ENCODE measurements at places on chromosomes 1 and 21.

DNA sequence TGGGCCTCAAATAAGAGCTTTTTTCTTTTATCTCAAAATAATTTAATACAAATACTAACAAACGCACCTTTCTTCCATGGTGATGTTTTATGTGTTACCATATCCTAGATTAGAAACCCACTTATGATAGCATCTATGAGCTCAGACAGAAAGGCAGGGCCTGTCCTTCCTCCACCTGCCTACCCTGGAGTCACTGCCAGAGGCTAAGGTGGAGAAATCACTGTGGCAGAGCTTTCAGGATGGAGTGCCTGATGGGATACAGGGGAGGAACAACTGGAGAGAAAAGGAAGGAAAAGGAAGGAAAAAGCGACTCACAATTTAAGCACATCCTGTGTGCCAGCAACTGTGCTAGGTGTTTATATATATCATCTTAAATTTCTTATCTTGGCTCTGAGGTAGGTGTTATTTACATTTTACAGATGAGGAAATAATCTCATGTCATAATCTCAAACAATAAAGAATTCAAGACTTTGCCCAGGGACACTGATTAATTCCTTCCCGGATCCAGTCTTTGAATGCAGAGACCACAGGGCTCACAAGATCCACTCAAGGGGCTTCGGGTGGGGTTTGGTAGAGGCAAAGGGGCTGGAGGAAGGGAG is 45.4 kb downstream of the RCAN1 start:
- no peak for DNase-seq

GRCh38 chr1:158516966-158517365 is 37.2 kb downstream of the OR6Y1 start:
- no peak for DNase-seq

- DNase-seq, result no peak
Observed at GRCh38 chr1:96887501-96887900, 165.9 kb downstream of the PTBP2 start.

GRCh38 chr1:107124694-107125093 is 16.1 kb upstream of the NTNG1 start:
- no peak for DNase-seq

- no peak for DNase-seq
Observed at GRCh38 chr1:114927401-114927800, 72.7 kb downstream of the SYCP1 start.

DNA sequence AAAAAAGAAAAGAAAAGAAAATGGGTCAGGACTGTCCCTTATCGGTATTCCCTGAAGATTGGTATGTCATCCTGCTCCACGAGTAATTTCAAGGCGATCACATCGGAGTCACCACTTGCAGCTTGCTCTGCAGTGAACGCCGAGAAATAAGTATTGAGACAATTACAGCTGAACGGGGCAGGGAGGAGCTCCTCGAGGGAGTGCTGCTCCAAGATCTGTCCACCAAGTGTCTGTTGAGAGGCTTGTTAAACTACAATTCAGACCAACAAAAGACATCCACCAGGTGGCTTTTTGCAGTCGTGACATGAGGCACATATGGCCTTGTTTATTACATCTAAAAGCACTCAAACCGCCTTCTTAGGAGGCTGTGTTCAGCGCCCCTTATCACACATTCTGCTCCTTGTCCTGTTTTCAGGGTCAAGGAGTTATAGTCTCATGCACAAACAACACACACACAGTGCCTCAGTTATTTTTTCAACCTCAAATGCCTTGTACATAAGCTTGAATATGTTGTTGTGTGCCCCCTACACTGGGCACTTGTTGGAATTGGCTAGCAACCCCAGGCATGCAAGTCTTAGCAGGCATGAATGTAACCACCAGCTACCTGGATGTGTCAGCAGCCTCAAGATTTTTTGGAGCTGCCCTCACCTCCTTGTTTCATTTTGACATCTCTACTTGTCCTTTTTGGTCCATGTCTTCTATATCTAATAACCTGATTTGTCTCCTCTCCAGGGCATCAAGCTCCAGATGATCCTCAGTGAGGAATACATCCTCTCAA is 13.0 kb upstream of the CD48 start:
- DNase-seq, result no peak

DNA sequence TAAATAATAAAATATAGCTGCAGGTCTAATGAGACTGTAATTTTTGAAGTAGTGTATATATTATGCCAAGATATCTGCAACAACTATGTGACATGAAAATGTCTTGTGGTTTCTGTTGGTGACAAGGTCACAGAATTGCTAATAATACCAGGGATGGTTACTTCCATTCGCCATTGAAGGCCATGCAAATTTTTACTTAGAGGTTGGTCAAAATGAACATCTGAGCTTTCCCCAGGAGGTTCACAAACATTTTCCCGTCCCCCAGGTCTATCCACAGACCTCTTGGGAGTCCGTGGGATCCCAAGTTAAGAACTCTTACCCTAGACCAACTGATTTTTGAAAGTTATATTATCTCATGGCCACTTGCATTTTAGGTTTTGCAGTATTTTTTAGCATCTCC is 62.7 kb downstream of the BCL9 start:
- DNase-seq, result no peak

GRCh38 chr1:200771625-200772555 is 33.2 kb downstream of the CAMSAP2 start:
- DNase-seq, result no peak

GRCh38 chr1:100073531-100073930 is 59.2 kb downstream of the SASS6 start:
- no peak for DNase-seq

GRCh38 chr21:35438643-35439404 is 389.7 kb upstream of the RUNX1 start:
- DNase-seq, result no peak

DNA sequence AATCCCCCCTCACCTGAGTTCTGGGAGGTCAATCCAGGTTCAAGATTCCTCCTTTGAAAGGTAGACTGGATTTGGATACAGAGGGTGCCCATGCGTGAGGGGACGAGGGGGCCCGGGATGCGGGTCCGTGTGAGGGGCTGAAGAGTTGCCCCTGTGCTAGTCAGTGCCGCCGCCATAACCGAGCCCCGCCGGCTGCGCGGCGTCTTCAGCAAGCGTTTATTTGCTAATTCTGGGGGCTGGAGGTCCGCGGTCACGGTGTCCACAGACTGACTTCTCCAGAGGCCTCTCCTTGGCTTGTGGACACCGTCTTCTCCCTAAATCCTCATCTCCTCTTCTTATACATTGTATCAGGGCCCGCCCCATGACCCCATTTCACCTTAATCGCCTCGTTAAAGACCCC is 20.9 kb upstream of the SAMD11 start:
- DNase-seq, result no peak

DNA sequence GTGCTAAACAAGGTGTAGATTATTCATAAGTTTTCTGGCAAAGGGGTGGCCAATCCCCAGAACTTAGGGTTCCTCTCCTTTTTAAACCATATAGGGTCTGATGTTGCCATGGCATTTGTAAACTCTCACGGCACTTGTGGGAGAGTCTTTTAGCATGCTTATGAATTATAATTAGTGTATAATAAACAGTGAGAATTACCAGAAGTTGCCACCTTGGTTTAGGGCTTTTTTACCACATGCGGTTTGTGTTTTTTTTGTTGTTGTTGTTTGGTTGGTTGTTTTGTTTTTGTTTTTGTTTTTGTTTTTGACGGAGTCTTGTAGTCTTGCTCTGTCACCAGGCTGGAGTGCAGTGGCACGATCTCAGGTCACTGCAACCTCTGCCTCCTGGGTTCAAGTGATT is 8.9 kb upstream of the LAX1 start:
- DNase-seq, result no peak

- no peak for DNase-seq
Observed at GRCh38 chr1:18670121-18670867, 39.6 kb downstream of the PAX7 start.

DNA sequence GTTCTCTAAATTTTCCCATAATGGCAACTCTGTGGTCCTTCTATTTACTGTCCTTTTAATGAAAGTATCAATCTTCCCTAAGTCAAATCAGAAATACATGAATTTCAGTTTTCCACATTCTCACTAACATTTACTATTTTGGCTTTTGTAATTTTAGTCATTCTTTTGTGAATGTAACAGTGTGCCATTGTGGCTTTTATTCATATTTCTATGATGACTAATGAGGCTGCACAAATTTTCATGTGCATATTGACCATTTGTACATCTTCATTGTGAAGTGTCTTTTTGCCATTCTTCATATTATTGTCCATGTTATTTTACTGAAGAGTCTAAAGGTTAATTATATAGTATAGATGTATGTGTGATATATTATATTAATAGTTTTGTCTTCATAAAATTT is 431.0 kb upstream of the BRINP3 start:
- DNase-seq, result no peak

GRCh38 chr1:106548726-106549125 is 507.7 kb upstream of the PRMT6 start:
- DNase-seq, result no peak

DNA sequence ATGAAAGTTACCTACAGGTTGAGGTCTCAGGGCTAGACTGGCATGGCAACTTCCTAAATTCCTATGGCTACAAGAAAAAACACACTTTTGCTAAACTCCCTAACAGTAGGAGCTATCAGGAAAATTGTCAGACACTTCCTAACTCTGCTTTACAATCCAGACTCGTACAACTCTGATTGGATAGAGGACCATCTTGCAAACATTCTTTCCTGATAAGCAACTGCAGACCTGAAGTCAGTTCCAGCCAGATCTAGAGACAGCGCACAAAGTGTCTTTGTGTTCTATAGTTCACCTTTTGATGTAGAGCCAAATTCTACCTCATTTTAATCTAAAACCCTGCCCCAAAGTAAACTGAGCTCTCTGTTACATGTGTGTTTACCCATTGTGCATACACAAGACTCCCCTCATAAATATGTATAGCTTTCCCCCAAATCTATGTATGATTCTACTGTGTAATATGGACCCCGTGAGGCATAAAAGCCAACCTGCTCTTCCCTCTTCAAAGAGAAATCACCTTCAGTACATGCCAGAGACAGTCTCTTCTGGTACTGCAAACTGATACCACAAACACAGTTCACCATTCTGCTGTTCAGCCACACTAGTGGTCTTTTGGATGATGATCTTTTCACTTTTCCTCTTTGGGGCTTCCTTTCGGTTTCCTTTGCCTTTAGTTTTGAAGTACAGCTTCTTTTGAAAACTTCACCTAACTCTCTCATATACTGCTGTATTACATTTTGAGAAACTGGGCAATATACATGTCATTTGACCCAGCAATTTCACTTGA is 21.7 kb downstream of the ZP4 start:
- no peak for DNase-seq

DNA sequence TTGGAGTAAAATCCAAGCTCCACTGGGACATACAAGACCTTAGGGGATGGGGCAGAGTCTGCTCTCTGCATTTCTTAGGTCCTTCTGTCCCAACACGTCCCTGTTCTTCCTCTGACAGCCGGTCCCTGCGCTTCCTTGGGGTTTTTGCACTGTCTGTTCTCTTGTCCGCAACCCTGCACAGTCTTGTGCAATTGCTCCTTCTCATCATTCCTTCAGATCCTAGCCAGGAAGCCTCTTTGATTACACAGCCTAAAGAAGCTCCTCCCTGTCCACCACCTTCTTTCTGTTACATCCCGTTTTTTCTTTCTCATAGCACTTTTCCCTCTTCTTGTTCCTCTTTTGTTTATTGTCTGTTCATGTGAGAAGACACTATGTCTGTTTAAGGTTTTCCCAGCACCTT is 19.9 kb downstream of the ACOT11 start:
- DNase-seq, result no peak

- DNase-seq, result peak; percentile 73
Observed at GRCh38 chr1:44030605-44031251, 534 bp downstream of the SLC6A9 start.

GRCh38 chr1:43284546-43285110 is 753 bp downstream of the C1orf210 start:
- DNase-seq, result no peak

- no peak for DNase-seq
Observed at GRCh38 chr1:209431813-209432442, 151.6 kb upstream of the CAMK1G start.

GRCh38 chr1:24980836-24981630 is 51.0 kb upstream of the RUNX3 start:
- no peak for DNase-seq

DNA sequence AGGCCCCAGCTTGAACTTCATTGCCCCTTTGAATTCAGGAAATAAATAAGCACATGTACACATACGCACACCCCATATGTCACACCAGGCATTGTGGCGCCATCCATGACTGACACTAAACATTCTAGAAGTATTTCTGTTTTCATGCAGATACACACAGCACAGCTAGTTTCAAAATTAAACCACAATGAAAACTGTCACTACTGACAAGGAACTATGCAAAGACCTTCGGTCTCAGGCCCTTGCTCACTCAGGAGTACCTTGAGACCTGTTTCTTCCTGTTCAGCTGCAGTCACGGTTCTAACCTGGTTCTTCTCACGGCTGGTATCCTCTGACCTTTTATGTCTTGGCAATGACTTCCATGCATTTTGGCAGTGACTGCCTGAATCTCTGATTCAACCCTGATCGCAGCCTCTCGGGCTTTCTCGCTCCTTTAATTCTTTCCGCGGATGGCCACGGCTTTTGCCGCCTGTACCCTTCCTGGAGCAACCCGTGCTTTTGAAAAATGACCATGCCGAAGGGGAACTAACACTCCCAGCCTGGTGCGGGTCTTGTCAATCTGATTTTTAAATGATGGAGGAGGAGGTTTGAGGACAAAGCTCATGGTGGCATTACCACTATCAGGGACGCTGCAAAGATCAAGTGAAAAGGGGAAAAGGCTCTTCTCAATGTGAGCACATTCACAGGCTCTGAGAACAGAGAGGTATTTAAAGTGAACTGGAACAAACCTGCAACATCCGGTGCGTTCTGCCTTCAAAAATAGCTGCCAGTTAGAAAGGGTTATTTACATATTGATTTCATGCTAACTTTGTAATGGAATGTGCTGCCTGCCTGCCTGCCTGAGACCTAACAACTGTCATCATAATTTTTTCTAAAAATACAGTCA is 384.6 kb downstream of the RRAGC start:
- DNase-seq, result no peak

- DNase-seq, result no peak
Observed at GRCh38 chr1:152107031-152107983, 7.9 kb downstream of the TCHH start.

DNA sequence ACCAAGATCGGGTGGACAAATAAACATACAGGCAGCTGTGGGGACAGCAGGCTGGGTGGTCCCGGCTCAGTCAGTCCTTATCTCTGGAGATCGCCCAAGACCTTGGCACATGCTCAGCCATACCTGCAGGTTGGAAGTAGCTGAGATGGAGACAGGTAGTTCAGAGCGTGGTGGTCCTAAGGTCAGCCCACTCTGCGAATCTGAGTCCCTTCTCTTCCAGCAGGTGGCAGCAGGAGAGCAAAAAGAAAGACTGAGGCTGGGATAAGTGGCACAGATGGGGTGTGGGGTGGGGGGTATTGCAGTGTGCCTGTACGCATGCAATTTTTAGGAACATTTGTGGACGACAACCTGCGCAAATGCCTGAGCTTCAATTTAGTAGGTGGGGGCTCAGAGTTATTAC is 104.9 kb downstream of the TENT5C start:
- no peak for DNase-seq

GRCh38 chr21:45644041-45644906 is 749 bp downstream of the PCBP3 start:
- peak; percentile 17 for DNase-seq

GRCh38 chr1:52028328-52028727 is 5.3 kb downstream of the KTI12 start:
- DNase-seq, result no peak

All from neuronal stem cell (in vitro differentiated cells).